Testis (tissue), 5 donors: ENCODE measurements at places on chromosomes 6 and 20. TPM values are rescaled to one million over a fixed set of nuclear protein-coding genes. Genes with fewer than 3 reads are reported as not detected.

DNA sequence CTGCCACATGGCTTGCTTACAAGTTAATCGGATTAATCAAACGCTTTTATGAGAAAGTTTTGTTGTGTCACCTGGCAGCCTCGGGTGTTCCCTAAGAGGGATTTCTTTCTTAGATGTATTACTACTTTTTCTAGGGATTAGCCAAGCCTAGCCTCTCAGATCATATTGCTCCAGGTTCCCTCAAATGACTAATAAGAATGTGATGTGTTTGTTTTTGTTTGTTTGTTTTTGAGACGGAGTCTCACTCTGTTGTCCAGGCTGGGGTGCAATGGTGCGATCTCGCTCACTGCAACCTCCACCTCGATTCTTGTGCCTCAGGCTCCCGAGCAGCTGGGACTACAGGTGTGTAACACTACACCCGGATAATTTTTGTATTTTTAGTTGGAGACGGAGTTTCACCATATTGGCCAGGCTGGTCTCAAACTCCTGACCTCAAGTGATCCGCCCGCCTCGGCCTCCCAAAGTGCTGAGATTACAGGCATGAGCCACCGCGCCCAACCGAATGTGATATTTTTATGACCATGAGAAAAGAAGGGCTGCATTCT is 977 bp downstream of the HMGN4 start:
- DNase-seq, result no peak

Gene MYMX
- total RNA-seq, result not detected

DNA sequence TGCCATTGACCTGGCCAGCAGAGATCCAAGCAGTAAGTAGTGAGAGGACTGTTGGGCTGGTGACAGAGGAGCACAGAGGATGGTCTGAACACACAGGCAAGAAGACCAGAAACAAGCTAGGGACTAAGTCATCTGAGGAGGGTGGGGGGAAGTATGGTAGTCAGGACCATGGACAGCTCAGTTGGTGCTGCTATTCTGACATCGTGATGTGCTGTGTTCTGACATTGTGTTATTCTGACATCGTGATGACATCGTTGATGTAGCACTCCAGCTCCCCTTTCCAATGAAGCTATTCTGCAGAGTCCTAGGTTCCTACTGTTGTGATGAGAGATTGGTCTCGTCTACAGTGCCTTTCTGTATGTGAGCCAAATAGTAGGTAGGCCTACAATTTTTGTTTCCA is 28.7 kb downstream of the CFAP206 start:
- DNase-seq, result peak; percentile 70

Gene HLA-DQB2
- total RNA-seq, result 0.79 TPM

GRCh38 chr20:50344232-50345071 is 153.8 kb downstream of the CEBPB start:
- no peak for DNase-seq

Gene KHDC1
- total RNA-seq, result 6.6 TPM

DNA sequence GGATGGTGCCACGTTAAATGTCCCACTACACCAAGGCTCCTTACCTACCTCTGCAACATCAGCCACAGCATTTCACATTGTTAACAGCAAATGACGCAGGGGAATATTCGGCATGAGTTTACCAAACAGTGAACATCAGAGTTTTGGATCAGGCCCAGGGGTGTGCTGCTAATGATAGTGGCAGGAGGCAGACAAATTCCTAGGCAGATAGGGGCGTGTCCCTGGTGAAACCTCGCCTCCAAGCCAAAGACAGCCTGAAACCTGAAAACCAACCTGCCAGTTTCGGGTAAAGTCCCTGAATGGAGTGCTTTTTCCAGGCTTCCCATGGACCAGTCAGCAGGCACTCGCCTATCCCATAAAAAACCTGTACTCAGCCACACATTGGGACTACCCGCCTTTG is 133.6 kb downstream of the SH3BGRL2 start:
- no peak for DNase-seq

DNA sequence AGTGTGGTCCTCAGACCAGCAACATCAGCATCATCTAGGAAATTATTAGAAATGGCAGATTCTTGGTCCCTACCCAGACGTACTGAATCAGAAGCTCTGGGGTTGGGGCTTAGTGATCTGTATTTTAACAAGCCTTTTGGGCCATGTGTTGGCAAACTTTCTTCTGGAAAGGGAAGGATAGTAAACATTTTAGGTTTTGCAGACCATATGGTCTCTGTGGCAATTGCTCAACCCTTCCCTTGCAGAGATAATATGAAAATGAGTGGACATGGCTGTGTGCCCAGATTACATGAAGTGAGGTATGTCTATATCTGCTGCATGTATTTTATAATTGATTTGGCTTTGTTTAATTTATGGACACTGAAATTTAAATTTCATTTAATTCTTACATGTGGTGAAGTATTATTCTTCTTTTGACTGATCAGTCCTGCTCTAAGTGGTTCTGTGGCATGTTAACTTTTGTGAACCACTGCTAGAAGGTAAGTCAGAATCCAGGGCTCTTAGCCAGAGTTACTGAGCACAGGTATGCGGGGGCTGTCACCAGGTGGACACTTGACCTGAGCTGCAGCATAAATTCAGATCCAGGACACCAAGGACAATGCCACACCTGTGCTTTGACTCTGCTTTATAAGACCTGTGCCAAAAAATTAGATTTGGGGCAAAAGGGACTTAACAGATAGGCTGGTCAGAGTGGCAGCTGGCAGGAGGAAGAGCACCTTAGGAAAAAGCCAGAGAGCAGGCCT is 43.2 kb downstream of the LY86 start:
- no peak for DNase-seq

Gene RBPJL
- total RNA-seq, result 1.1 TPM

DNA sequence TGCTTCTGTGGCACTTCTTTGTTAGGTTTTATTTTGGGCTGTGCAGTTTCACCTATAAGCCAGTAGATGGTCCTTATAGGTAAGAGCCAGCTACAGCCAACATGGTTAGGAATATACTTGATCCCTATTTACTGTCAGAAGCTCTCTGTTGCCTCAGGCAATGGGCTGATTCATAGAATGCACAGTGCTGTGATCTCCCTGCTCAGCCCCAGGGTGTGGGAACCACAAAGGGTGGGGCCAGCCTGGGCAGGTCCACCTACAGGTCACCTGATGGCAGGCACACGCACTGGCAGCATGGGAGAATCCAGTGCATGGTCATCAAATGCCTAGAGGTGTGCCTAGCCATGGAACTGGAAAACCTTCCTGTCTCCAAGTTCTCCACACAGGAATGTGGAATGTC is 191.9 kb downstream of the MOXD1 start:
- no peak for DNase-seq

DNA sequence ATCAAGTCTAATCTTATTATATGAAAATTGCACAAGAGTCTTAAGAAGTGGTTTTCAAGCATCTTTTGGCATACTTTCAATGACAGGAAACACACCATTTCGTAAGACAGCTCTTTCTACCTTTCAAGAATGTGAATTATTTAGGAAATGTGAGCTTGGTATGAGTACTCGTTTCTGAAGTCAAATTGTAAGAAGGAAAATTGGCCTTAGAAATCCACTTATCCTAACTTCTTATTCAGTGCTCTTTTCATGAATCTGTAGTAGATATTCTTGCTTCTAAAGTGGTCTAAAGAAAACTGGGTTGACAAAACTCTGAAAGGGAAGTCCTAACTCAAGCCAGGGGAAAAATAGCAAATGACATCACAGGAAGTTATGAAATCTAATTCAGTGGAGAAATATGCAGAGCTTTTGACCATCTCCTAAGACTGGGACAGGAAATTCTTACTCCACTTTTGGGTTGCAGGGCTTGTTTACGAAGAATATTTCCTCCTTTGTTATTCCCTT is 38.5 kb upstream of the OGFRL1 start:
- DNase-seq, result no peak

- DNase-seq, result no peak
These were observed 64.3 kb upstream of the ID4 start for GRCh38 chr6:19772891-19773290.

Gene SYCP2L
- 8.7 TPM for total RNA-seq

DNA sequence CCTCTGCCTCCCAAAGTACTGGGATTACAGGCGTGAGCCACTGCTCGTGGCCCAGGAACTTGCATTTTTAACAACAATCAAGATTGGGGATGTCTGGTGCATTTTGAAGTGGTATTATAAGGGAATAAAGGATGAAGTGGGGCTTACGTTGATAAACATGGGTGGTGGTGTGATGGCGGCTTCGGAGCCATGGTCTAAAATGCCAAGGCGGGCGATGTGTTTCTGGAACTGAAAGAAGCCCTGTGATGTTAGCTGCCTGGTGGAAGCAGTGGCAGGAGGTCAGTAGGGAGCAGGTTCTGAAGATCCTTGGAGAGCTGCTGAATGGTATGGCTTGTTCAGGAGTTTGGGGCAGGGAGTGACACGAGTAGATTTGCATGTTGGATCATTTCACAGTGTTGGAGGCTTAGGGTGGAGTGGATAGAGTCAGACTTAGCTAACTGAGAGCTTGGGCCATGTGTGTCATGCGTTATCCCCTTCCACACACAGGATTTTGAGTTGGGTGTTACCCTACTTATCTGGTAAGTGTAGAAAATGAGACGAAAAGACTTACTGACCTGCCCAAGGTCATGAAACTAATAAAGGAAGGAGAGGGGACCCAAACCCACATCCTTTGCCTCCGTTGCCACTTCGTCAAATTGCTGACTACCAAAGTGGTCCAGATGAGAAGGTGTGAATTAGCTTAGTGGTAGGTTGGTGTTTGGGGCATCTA is 1.5 kb downstream of the NELFCD start:
- no peak for DNase-seq

Gene CGAS
- total RNA-seq, result 1.9 TPM

- no peak for DNase-seq
These were observed 19.1 kb downstream of the ZFP64 start for GRCh38 chr20:52172392-52173047.

Gene COX4I2
- 6.0 TPM for total RNA-seq

GRCh38 chr6:18861204-18861603 is 474.1 kb downstream of the RNF144B start:
- DNase-seq, result no peak

- no peak for DNase-seq
These were observed 295.5 kb downstream of the PLCB1 start for GRCh38 chr20:8427419-8428040.

- no peak for DNase-seq
These were observed 1.3 kb downstream of the LSM14B start for GRCh38 chr20:62123450-62124118.

GRCh38 chr6:16136621-16137450 is 8.0 kb downstream of the MYLIP start:
- DNase-seq, result no peak

Gene NKX2-4
- total RNA-seq, result 5.1 TPM

Gene LY6G6F
- total RNA-seq, result not detected

Gene BFSP1
- 10.7 TPM for total RNA-seq

- DNase-seq, result no peak
These were observed 8.4 kb upstream of the STK35 start for GRCh38 chr20:2093159-2093781.

- DNase-seq, result no peak
These were observed 6.0 kb upstream of the QKI start for GRCh38 chr6:163408352-163408991.

GRCh38 chr6:118240878-118241528 is 307.1 kb upstream of the PLN start:
- DNase-seq, result no peak

- no peak for DNase-seq
These were observed 450.9 kb downstream of the GJA1 start for GRCh38 chr6:121886223-121886830.

DNA sequence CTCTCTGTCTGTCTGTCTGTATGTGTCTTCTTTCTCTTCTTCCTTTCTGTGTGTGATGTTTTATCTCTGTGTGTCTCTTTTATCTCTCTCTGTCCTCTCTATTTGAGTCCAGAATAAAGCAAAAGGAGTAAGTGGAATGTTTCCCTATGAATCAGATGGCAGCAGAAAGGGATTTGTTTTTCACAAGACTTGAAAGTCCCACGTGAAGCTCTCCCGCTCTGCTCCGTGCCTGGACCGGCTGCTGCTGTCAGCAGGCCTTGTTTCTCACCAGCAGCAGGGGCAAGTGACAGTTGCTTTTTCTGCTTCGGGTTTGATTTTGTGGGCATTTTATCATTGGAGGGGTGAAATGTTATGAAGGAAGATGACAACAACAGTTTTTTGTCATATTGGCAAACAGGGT is 212.7 kb downstream of the PACRG start:
- DNase-seq, result peak; percentile 64
